Stimulated activated CD4-positive, alpha-beta T cell treated with anti-CD3 and anti-CD28 coated beads, Interleukin-1b, Interleukin-23, amount 100 ng/mL, for 1 hour (primary cell): ENCODE measurements at places on chromosomes 5 and 9.

GRCh38 chr9:112032743-112033142 is 136.1 kb downstream of the UGCG start:
- DNase-seq, result no peak

GRCh38 chr5:5585751-5586341 is 163.4 kb downstream of the ICE1 start:
- no peak for DNase-seq

GRCh38 chr5:108735790-108736189 is 11.9 kb upstream of the FER start:
- DNase-seq, result no peak

GRCh38 chr5:132209131-132209530 is 18.5 kb downstream of the P4HA2 start:
- DNase-seq, result no peak

- DNase-seq, result no peak
Observed at GRCh38 chr5:161697001-161697400, 11.5 kb downstream of the GABRA6 start.

- no peak for DNase-seq
Observed at GRCh38 chr5:82072138-82072537, 100.3 kb downstream of the ATG10 start.

DNA sequence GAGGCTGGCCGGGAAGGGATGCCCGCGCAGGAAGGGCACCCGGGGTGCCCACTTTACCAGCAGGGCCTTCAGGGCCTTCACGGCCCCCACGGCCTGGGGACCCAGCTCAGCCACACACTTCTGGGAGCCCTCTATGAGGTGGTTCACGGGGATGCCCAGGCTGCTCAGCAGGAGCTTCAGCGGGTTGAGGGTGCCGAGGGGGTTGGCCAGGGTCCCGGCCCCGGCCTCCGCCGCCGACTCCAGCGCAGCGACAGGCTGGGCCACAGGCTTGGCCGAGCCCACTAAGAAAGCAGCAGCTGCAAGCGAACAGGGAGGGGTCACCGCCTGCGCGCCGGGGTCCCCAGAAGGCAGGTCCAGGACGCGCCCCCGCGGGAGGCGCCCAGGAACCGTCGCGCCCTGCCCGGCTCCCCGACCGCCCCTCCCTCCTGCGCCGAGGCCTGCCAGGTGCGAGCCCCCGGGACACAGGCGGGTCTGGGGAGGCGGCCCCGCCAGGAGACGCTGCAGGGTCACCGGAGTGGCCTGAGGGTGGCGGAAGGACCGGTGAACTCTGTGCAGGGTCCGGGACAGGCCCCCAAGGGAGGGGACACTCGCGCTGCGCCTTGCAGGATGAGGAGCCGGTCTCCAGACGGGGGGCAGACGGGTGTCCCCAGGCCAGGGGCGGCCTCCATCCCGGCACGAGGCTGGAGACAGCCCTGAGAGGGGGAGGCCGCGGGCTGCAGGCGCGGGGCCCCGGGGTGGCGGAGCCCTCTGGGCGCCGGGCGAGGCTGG is 572 bp downstream of the SCGB3A1 start:
- DNase-seq, result no peak

- DNase-seq, result no peak
Observed at GRCh38 chr9:114008667-114009410, 69.3 kb downstream of the AMBP start.

DNA sequence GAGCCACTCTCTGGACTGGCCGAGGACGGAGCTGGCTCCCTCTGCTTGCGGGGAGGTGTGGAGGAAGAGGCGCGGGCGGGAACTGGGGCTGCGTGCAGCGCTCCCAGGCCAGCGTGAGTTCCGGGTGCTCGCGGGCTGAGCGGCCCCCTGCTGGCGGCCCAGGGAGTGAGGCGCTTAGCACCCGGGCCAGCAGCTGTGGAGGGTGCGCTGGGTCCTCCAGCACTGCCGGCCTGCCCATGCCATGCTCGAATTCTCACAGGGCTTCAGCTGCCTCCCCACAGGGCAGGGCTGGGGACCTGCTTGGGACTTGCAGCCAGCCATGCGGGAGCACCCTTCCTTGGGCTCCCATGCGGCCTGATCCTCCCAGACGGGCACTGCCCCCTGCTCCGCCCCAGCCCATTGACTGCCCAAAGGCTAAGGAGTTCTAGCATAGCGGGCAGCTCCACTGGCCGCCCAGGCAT is 416.9 kb downstream of the MRPS30 start:
- no peak for DNase-seq

DNA sequence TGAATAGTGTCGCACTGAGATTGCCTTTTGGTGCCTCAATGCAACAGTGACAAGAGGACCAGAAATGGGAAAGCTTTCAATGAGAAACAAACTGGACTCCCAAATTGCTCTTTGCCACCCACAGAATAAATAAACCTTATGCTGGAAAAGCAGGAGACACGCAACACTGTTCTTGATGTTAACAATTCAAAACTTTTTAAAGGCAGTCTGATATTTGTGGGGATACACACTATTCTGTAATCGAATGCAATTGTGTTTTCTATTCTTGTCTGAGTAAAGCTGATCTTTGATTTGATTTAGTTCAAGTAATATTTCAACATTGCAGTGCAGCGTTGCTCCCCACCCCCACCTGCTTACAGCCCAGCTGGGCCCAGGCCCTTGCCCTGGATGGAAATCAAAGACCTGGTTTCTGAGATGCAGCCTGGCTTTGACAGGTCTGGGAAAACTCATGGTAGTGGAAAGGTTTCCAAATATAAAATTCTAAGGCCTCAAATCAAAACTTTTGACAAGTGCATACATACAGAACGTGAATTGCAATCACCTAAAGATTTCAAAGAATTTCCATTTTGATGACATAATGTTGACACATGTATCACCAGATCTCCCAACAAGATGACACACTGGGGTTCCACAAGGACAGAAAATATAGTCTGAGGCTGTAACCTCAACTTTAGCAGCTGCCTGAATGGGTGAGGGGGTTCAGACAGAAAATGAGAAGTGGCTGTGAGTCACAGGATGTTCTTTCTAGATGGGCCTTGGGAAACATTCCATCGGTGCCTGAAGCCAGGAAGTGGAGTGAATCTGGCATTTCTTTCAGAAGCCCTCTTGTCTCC is 55.1 kb downstream of the ABCA1 start:
- DNase-seq, result no peak

- DNase-seq, result no peak
Observed at GRCh38 chr9:129032541-129033159, 3.8 kb upstream of the MIGA2 start.

GRCh38 chr9:116928289-116928688 is 241.2 kb downstream of the TRIM32 start:
- no peak for DNase-seq
